ENCODE measurements at places on chromosomes 1 and 21. TPM values are rescaled to one million over a fixed set of nuclear protein-coding genes. Genes with fewer than 3 reads are reported as not detected.

DNA sequence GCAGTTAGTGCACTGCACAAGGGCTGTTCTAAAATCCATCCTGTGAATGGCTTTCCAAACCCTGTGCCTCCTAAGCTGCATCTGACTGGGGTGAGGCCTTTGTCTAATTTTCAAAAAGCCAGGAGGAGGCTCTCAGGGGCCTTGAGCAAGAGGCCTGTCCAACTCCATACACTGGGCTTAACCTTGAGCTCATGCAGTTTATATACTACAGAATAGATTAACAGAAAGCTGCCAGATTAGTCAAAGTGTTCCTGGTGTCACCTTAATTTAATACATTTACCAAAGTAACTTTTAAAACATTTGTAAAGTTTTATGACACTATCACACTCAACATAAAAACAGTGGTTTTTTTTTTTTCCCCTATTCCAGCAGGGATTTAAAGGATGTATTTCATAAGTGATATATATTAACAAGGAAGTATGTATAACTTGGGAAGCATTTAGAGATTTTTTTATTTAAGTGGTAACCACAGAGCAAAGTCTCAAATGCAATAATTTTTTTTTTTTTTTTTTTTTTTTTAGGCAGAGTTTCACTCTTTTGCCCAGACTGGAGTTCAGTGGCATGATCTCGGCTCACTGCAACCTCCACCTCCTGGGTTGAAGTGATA lies 23.3 kb downstream of the CTH start:
- no peak for DNase-seq

Gene OLFML3
- total RNA-seq, result 22.5 TPM

- DNase-seq, result no peak
Measured at GRCh38 chr1:95201905-95202304, 32.1 kb upstream of the RWDD3 start.

DNA sequence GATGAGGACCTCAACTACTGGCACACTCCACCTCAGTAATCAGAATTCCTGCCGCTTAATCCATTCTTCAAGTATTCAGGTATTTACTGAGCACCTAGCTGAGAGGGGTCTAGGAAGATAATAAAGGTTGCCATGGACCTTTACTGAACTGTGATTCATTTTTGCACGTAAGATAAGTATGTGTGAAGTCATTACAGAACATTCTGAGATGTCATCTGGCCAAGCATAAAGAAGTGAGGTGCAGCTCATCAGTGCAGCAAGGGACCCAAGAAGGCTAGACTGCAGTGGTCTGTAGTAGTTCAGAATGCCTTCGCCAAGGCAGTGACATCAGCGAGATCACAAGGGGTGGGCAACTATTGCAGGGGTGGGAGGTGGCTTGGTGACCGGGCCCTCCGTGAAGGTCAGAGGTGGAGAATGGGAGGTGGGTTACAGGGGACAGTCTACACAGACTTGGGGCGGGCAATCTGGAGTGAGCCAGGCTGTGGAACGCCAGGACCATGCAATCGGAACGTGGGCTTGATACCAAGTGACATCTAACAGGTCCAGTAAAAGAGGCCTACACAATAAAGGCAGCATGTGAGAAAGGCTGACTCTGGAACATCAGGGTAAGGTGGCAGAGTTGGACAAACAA lies 107.4 kb downstream of the SLC45A1 start:
- DNase-seq, result no peak

DNA sequence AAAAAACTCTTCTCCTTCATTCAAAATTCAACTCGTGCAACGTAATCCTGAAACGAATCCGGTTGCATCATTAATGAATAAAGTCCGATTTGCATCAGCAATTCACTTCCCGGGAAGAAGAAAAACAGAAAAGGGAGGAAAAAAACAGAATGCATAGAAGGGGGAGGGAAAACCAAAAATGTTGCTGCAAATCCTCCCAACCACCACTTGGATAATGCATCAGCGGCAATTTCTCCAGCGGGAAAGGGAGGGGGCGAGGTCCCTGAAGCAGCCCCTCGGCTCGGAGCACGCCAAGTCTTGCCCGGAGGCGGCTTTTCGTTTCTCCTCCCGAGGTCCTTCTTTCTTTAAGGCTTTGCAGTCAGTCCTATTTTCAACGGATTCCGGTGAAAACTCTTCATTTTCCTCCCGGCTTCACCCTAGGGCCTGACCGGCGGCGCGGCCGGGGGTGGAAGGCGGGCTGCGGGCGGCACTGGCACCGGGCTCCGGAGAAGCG lies 723 bp downstream of the CDC42BPA start:
- DNase-seq, result no peak

Gene ZNF683
- not detected for total RNA-seq
